ENCODE measurements at places on chromosomes 2 and 18. TPM values are rescaled to one million over a fixed set of nuclear protein-coding genes. Genes with fewer than 3 reads are reported as not detected.

KCNS3 gene
- 0.81 TPM for total RNA-seq

CHRNG gene
- total RNA-seq = not detected

KIAA2012 gene
- total RNA-seq = not detected

IL18RAP gene
- total RNA-seq = not detected

DGUOK gene
- 30.1 TPM for total RNA-seq

CEP68 gene
- 19.9 TPM for total RNA-seq

ST6GAL2 gene
- total RNA-seq = 0.09 TPM

VWC2L gene
- total RNA-seq = not detected

BOLL gene
- total RNA-seq = not detected

IL1B gene
- not detected for total RNA-seq
